ENCODE measurements at places on chromosomes 16 and 17.

- DNase-seq = no peak
These were observed 63.3 kb downstream of the RNF213 start for GRCh38 chr17:80323982-80324381.

- DNase-seq = no peak
These were observed 20.2 kb downstream of the SNN start for GRCh38 chr16:11688520-11688886.

DNA sequence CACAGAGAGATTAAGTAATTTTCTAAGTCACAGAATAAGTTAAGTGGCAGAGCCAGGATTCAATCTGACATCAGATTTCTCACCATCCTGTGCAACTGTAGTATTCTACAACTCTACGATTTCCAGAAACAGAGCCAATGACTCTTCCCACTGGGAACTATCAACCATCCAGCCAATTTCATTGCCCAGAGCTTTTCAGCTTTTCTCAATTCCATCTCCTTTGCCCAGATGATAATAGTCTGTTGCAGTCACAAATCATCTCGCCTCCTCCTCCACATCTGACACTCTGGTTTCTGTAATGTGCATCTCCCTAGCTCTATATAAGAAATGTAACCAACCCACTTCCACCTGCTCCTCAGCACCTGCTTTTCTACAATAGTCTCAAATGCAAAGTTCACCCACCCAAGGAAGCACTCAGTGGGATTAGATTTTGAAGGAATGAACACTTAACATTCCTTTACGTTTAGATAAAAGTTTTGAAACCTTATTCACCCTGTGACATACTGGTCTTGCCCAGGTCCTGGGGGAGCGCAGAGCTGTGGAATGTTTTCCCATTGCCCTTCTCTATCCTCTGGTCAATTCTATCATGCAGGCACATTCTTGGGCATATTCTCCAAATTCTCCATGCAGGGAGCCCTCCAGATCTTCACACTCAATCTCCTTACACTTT, 167.8 kb upstream of the ASIC2 start:
- DNase-seq = peak; percentile 54

GRCh38 chr16:56268799-56269198, 77.5 kb downstream of the GNAO1 start:
- DNase-seq = no peak

- no peak for DNase-seq
These were observed 5.4 kb downstream of the VEZF1 start for GRCh38 chr17:57982452-57983170.

GRCh38 chr16:67114793-67115192, 5.1 kb downstream of the PHAF1 start:
- no peak for DNase-seq

DNA sequence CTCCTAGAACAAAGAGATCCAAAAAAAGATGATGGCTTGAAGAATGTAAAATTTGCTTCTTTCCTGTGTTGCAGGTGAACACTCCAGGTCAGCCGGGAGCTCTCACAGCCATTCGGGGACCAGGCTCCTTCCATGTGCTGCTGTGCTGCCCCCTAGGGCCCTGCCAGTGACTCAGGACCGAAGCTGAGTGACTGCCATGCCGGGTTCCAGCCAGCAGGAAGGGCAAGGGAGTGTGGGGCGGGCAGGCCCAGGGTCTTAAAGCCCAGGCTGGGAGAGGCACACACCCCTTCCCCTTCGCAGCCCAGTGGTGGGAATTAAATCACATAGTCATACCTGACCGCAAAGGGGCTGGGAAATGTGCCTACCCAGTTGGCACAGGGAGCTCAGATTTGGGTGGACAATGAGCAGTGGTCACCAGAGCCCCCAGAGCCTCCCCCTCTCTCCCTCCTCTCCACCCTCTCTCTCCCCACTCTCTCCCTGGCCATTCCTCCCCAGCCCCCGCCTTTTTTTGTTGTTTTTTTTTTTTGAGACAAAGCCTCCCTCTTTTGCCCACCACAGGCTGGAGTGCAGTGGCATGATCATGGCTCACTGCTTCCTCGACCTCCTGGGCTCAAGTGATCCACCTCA, 11.5 kb downstream of the EPOP start:
- DNase-seq = peak; percentile 22

DNA sequence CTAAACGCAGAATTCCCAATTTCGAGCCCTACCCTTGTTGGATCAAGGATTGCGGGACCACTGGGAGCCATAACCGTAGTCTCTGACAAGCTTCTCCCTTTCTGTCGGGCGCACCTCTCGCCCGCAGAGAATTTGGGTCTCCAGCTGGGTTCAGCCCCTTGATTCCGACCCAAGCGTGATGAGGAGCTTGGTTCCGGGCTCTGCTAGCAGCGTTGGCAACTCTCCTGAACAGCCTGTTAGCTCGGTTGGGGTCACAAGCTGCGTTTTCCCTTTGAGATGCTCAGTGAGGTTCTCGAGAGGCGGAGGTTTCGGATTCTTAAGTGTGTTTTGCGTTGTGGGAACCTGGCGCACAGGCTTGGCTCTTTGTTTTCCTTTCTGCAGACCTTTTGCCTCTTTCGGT, 655 bp downstream of the ATXN1L start:
- no peak for DNase-seq

DNA sequence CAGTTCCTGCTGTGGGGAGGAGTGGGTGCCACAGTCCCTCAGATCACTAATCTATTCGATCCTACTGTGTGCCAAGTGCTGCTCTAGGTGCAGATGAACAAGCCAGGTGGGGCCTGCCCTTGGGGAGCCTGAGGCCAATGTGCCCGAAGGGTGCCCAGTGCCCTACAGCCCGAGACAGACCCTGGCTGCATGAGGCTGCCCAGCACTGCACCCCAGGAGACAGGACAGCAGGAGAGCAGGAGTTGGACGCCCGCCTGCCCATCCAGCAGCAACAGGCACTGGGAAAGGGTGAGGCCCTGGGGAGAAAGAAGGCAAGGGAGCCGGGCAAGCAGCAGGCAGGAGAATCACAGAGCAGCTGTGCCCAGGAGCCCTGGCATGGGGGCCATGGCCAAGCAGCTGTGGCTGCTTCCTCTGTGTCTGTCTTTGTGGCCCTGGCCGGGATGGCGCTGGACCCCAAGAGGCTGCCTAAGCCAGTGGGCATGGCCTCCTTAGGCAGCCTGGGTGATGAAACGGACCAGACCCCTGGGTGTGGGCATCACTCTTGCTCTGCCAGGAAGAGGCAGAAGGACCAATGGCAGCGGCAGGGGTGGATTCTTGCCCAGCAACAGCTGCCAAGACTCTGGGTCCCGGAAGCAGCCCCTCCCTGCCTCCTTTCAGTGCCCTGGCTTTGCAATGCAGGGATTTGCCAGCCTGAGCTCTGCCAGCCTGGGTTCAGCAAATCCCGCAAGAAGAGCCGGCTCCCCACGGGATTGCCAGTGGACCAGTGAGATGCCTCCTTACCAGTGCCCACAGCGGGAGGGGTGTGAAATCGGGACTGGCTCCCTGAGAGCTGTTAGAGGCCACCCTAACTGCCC, 179.6 kb upstream of the TNRC6C start:
- peak; percentile 71 for DNase-seq

DNA sequence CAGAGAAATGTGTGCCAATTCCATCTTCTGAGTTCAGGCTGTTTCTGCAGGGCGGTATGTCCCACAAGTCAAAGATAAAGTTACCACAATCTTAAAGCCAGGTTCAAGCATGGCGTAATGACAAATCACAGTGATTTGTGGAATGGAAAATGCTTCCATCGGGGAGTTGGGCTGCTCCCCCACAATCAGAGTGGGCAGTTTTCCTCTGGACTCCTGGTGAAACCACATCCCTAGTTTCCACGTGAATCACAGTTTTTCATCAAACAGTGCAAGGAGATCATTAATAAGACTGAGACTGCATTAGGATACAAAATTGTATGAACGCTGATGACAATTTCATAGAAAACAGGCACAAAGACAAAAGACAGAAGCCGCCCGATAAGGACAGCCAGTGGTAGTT, 3.6 kb downstream of the LITAF start:
- no peak for DNase-seq

DNA sequence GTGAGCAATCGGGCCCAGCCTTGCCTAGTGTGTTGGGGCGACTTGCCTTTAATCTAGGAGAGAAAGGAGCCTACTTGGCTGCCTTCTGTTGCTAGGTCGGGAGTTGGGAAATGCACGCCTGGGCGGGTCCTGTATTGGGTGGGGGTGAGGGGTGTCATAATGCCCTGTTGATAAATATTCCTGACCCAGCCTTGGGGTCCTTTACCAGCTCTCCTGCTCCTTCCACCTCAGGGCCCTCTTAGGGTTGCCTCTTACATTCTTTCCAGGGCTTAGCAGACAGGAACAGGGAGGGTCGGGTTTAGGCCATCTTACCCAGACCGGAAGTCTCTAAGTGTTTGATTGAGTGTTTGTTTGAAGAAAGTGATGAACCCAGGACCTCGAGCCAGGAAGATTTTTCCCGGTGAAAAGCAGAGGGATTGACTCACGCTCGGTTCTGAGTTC, 112.9 kb downstream of the SEC14L1 start:
- no peak for DNase-seq

DNA sequence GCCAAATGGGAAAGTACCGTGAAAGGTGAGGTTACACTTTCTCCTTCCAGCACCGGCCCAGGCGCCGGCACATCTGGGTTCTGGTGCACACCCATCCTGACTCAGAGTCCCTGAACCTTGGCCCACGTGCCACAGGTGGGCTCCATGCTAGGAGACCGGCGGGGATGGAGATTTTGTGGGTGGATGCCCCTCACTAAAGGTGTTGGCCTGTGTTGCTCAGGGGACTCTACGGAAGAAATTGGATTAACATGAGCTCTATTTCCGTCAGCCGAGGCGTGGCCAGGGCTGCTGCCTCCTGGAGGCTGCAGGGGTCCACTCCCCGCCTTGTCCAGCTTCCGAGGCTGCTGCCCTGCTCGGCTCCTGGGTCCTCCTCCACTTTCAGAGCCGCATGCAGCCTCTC, 30.8 kb downstream of the FBXO31 start:
- no peak for DNase-seq

DNA sequence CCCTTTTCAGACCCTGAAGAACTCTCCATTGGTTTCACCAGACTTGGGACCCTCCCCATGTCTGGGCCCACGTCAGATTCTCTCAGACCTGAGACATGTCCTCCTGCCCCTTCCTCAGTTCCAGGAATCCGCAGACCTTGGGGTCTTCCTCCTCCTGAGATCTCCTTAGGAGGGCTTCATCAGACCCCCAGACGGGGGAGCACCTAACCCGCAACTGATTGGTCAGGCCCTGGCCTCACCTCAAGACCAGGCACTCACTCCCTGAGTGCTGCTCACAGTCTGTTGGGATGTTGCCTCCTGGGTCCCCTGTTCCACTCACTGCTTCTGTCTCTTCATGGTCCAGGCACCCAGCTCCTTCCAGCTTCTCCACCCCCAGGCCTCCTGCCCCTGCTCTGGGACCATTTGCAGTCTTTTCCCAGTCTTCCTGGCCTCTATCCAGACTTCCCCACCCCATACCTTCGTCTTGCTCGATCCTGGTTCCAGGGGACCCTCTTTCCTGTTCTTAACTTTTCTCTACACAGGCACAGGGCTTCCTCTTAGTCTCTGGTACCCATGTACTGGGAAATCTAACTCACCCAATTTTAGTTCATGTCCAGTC, 1.2 kb downstream of the GID4 start:
- no peak for DNase-seq
